Panc1 (cell line): ENCODE measurements at places on chromosomes 16 and 17. TPM values are rescaled to one million over a fixed set of nuclear protein-coding genes. Genes with fewer than 3 reads are reported as not detected.

DNA sequence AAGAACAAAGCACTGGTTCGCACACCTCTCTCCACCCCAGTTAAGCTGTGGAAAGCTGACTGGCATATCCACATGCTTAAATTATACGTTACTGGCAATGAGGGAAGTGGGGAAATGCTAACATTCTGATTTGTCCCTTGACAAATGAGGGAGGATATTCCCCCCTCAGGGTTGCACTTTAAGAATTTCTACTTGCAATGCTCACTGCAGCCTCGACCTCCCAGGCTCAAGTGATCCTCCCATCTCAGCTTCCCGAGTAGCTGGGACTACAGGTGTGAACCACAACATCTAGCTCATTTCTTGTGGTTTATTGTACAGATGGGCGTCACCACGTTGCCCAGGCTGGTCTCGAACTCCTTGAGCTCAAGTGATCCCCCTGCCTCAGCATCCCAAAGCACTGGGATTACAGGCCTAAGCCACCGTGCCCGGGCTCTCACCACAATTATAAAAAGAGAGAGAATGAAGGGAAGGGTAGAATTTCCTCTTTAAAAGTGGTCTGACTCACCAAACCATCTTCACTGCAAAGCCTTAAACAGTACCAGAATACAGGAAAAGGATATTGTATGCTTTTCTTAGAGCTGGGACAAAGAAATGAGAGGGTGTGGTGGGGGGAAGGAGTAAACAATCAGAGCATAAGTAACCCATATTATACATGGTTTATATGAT is 38.9 kb downstream of the KANSL1 start:
- no peak for DNase-seq

The HSD17B2 gene
- 0.41 TPM for total RNA-seq

GRCh38 chr17:17398943-17399926 is 77.6 kb upstream of the MED9 start:
- no peak for DNase-seq

The DECR2 gene
- 92.7 TPM for total RNA-seq

DNA sequence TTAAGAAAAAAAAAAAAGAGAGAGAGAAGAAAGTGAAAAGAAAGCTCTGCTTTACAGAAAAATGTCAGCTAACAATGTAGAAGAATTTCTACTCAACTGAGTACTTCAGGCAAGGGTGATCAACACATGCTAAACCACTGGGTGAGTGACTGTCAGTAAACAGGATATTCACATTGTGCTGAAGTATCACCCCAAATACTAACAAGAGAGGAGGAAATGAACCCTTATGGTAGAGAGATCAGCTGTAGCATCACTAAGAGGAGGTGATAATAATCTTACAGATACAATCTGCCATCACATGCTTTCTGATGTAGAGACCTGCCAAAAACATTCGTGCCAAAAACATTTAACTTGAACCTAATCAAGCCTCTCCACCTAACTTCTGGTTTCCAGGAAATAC is 30.7 kb upstream of the ICAM2 start:
- DNase-seq: no peak

DNA sequence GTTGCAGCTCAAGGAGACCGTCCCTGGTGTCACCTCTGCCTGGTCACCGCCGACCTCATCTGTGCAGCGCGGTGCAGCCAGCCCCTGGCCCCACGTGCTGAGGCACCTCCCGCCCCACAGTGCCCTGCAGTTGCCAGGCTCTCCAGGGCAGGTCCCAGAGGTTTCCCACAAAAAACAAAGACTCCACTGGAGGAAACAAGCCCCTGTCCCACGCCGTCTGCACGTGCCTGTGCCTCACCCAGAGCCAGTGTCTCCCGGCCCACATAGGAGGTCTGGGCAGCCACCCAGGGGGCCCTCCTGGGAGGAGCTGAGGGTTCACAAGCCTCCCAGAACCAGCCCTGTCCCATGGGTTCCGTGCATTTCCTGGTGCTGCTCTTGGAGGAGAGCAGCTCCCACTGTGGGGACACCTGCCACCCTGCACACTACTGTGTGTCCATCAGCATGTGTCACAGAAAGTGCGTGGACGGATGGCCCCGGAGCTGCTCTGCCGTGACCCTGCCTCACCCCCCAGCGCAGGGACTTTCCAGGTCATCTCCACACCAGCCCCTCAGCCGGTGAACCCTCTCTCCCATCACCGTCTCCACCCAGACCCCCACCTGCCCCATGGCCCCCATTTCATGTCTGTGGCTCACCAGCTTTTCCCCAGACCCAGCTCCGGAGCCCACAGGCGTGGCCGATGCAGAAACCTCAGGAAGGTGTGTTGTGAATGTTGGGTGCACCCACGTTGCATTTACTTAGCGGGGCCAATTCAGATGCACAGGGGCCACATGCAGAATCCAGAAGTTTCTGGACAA is 17.0 kb upstream of the CDH15 start:
- no peak for DNase-seq

DNA sequence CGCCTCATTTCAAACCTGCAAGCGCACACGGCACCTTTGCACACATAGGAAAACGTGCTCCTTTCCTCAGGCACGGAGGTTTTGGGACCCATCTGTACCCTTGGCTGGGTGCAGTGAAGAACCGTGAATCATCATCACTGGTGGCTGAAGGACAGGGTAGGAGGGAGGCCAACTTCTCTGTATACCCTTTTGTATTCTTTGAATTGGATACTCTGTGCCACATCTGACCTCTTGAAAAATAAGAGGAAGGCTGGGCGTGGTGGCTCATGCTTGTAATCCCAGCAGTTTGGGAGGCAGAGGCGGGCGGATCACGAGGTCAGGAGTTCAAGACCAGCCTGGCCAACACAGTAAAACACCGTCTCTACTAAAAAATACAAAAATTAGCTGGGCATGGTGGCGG is 11.7 kb downstream of the GPRC5B start:
- no peak for DNase-seq

- no peak for DNase-seq
Observed at GRCh38 chr16:50580180-50580798, 32.1 kb downstream of the NKD1 start.

- DNase-seq: no peak
Observed at GRCh38 chr16:89444728-89445127, 45.6 kb downstream of the ANKRD11 start.

- no peak for DNase-seq
Observed at GRCh38 chr16:81094771-81095251, 1.4 kb downstream of the GCSH start.

The DNAH2 gene
- 0.13 TPM for total RNA-seq
